ENCODE measurements at places on chromosomes 7 and 10. TPM values are rescaled to one million over a fixed set of nuclear protein-coding genes. Genes with fewer than 3 reads are reported as not detected.

DNA sequence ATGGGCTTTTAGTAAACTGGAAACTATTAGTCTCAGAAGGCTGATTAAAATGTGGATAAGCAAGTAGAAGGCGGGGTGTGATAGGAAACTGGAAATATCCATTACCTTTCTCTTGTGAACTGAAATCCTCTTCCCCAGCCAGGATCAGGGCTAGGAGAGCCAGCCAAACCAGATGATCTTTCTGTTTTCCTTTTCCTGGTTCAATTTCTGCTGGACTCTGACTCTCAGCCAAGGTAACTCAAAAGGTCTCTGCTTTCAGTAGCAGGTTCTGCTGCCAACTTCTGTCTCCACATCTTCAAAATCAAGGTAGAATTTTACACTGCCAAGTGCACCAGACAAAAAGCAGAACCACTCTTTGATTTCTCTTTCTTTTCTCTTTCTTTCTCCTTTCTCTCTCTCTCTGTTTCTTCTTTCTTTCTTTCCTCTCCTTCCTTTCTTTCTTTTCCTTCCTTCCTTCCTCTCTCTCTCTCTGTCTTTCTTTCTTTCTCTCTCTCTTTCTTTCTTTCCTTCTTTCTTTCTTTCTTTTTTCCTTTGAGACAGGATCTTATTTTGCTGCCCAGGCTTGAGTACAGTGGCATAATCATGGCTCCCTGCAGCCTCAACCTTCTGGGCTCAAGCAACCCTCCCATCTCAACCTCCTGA lies 30.8 kb downstream of the OTUD1 start:
- no peaks in the 10 kb centered on the region for H3K4me1 ChIP-seq
- DNase-seq: no peak
- no peak overlapping the region for H3K27ac ChIP-seq

DNA sequence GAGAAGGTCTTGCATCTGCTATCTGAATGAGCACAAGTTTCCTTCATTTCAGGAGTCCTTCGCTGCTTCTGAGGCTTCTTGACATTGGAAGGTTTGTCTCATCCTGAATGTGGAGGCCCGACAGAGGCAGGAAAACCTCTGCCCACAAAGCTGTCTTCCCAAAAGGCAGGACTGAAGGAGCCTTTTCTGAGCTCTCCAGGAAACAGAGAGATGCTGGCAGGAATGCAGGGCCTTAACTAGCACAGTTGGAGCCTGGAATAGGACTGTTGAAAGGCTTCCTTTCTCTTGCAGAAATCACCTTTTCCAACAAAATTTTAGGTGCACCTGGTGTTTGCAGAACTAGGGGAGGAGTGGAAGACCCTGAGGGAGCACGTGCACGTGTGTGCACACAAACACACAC lies 637.4 kb upstream of the MKI67 start:
- no peak overlapping the region for H3K27ac ChIP-seq
- no peaks in the 10 kb centered on the region for H3K27me3 ChIP-seq
- DNase-seq: no peak
- H3K36me3 ChIP-seq: no peaks in the 10 kb centered on the region
- H3K4me3 ChIP-seq: no peak overlapping the region

DNA sequence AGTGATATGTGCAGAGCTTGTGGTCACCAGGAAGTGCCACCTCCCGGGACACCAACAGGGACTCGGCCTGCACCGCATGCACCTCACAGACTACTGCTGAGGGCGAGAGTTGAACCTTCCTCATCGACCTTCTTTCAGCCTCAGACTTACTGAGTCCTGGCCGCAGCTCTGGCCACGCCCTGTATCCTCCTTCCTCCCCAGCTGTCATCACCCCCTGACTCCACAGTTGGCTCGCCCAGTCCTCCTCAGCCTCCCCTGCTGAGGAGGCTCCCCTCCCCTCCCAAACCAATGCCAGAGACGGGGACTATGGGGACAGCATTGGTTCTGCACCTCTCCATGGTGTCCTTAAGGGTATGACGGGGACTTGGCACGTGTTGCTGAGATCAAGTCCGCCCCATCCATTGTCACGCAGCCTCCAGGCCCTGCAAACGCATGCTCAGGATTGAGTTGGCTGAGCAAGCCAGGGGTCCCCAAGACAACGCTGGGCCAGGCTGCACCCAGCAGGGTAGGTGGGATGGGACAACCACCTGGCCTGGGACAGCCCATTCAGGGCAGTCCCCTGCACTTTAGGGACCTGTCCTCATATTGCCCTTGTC lies 49.0 kb downstream of the YKT6 start:
- no peaks in the 10 kb centered on the region for H3K4me1 ChIP-seq
- no peaks in the 10 kb centered on the region for H3K36me3 ChIP-seq
- DNase-seq: no peak
- no peaks in the 10 kb centered on the region for H3K27me3 ChIP-seq
- H3K4me3 ChIP-seq: no peak overlapping the region

DNA sequence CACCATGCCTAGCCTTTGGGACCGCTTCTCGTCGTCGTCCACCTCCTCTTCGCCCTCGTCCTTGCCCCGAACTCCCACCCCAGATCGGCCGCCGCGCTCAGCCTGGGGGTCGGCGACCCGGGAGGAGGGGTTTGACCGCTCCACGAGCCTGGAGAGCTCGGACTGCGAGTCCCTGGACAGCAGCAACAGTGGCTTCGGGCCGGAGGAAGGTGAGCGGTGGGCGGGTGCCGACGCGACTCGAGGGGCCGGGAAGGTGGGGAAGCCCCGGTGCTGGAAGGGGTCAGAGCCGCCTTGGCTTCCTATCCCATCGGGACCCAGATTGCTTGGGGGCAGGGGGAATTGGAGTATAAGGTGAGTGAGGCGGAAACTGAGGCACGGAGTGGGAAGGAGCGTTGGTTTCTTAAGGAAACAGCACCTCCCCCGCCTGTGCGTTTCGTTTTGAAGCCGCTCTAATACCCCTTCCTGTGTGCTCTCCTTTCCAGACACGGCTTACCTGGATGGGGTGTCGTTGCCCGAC lies 547 bp downstream of the DDIT4 start:
- H3K27me3 ChIP-seq: no peaks in the 10 kb centered on the region
- no peak for DNase-seq
- peak overlapping the region; percentile 98 for H3K27ac ChIP-seq
- peaks cover 8% of the 10 kb centered on the region for H3K4me1 ChIP-seq

- H3K27me3 ChIP-seq: no peaks in the 10 kb centered on the region
- H3K27ac ChIP-seq: peak overlapping the region; percentile 97
- peaks cover 8% of the 10 kb centered on the region for H3K4me1 ChIP-seq
- peak; percentile 89 for DNase-seq
- H3K4me3 ChIP-seq: peak overlapping the region; percentile 89
Measured at GRCh38 chr10:103661198-103661950, 167.9 kb downstream of the NEURL1 start.

The HYAL4 gene
- total RNA-seq: not detected

The CFAP70 gene
- 7.8 TPM for total RNA-seq

The PNLIP gene
- not detected for total RNA-seq
